ENCODE measurements at places on chromosomes 11 and 22.
A peak's percentile ranks its signal among the peaks of the same experiment; 100 is the strongest.

DNA sequence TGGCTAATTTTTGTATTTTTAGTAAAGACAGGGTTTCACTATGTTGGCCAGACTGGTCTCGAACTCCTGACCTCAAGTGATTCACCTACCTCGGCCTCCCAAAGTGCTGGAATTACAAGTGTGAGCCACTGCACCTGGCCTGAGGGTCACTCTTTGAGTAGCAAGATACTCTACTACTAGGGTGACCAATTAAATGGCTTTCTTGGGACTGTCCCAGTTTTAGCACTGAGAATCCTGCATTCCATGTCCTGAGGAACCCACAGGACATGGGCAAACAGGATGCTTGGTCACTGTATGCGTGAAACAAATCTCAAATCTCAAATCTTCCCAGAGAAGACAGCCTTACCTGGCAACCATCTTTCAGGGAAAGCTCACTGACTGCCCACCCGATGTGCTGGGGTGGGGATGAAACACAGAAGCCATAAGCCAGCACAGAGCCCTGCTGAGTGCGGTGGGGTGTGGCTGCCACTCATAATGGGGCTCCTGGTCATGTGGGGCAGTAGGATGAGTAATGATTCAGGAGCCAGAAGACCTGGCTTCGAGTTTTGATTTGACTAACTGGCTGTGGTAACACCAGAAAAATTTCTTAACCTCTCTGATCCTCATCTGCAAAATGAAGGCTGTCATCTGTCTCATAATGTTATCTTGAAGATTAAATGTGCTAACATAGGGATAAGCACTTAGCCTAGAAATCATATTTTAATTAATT is 11.5 kb downstream of the CLMP start:
- no peak overlapping the region for H3K27ac ChIP-seq
- DNase-seq: no peak
- no peaks in the 10 kb centered on the region for H3K4me1 ChIP-seq

- H3K4me3 ChIP-seq: no peak overlapping the region
- H3K27ac ChIP-seq: no peak overlapping the region
- no peak for DNase-seq
- H3K36me3 ChIP-seq: no peaks in the 10 kb centered on the region
- H3K27me3 ChIP-seq: no peaks in the 10 kb centered on the region
Measured at GRCh38 chr11:77302752-77303151, 1.3 kb upstream of the GDPD4 start.

GRCh38 chr11:8683115-8683807 is 669 bp downstream of the RPL27A start:
- peak overlapping the region; percentile 93 for H3K4me3 ChIP-seq
- H3K27me3 ChIP-seq: no peaks in the 10 kb centered on the region
- DNase-seq: no peak
- H3K36me3 ChIP-seq: peaks cover 42% of the 10 kb centered on the region

- H3K4me3 ChIP-seq: no peak overlapping the region
- no peak for DNase-seq
- H3K36me3 ChIP-seq: no peaks in the 10 kb centered on the region
- H3K4me1 ChIP-seq: peaks cover 12% of the 10 kb centered on the region
Measured at GRCh38 chr11:128599729-128600128, 12.4 kb upstream of the ETS1 start.

DNA sequence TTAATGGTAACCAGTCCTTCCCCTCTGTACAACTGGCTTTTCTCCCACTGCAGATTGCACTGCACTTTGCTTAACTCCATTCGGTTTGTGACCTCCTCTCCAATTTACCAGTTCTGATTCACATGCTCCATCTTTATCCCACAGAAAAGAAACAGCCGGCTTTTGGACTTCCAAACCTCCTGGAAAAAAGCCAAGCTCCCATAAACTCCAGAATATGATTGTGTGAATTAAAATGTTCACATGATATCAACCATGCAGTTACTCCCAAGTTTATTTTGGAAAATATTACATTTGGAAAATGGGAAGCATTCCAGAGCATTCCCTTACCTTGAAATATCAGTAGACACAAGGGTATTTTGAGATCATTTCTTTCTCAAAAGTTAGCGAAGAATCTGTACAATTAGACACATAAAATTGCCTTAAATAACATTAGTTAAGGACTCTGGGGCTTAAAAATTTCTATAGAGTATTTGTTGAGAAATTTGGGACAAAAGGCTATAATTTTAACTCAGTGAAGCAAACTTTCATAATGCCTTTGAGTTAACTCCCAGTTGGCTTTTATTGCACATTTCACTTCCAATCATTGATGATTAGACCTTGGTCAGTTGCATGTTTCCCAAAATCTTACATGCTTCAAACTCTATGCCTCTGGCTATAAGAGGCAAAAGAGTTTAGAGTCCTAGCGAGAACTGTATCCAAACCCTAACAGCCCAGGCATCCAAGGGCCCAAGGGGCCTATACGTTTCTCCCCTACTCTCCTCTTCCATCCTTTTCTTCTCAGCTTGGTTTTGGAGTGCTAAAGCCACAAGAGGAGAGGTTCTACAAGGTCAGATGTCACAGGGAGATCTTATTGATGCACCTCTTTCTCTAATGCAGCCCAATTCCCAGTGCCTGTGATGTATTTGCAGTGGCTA is 23.6 kb upstream of the TMEM135 start:
- H3K27ac ChIP-seq: no peak overlapping the region
- no peaks in the 10 kb centered on the region for H3K4me1 ChIP-seq
- no peaks in the 10 kb centered on the region for H3K36me3 ChIP-seq
- H3K4me3 ChIP-seq: no peak overlapping the region
- no peaks in the 10 kb centered on the region for H3K27me3 ChIP-seq

- H3K27ac ChIP-seq: no peak overlapping the region
- H3K4me3 ChIP-seq: no peak overlapping the region
- H3K36me3 ChIP-seq: no peaks in the 10 kb centered on the region
- no peak for DNase-seq
- no peaks in the 10 kb centered on the region for H3K27me3 ChIP-seq
Measured at GRCh38 chr22:41768430-41768829, 32.0 kb upstream of the CCDC134 start.

GRCh38 chr22:37496651-37497050 is 10.5 kb upstream of the MFNG start:
- H3K27ac ChIP-seq: no peak overlapping the region
- DNase-seq: no peak
- H3K4me3 ChIP-seq: no peak overlapping the region
- no peaks in the 10 kb centered on the region for H3K27me3 ChIP-seq
- H3K4me1 ChIP-seq: peaks cover 37% of the 10 kb centered on the region

DNA sequence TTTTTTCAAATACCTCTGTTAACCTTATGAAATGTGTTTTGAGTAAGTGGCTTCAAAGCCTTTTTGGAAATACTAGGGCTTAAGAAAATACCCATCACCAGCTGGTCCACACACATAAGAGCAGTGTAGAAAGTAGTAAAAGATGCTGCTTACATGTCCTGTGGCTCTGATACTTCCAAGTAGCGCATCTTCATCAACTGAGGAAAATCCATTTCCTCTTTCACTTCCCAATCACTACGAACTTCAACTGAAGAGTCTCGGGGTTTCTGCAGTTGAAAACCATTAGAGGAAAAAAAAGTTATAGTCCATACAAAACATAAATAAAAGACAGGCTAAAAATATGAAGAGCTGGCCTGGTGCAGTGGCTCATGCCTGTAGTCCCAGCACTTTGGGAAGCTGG is 8.5 kb downstream of the EIF3D start:
- DNase-seq: no peak
- no peaks in the 10 kb centered on the region for H3K4me1 ChIP-seq
- H3K36me3 ChIP-seq: peaks cover 99% of the 10 kb centered on the region
- H3K4me3 ChIP-seq: no peak overlapping the region

GRCh38 chr11:90288212-90288821 is 65.5 kb upstream of the CHORDC1 start:
- no peak overlapping the region for H3K4me3 ChIP-seq
- H3K36me3 ChIP-seq: no peaks in the 10 kb centered on the region
- no peaks in the 10 kb centered on the region for H3K4me1 ChIP-seq
- DNase-seq: no peak
- H3K27me3 ChIP-seq: no peaks in the 10 kb centered on the region
- H3K27ac ChIP-seq: no peak overlapping the region

DNA sequence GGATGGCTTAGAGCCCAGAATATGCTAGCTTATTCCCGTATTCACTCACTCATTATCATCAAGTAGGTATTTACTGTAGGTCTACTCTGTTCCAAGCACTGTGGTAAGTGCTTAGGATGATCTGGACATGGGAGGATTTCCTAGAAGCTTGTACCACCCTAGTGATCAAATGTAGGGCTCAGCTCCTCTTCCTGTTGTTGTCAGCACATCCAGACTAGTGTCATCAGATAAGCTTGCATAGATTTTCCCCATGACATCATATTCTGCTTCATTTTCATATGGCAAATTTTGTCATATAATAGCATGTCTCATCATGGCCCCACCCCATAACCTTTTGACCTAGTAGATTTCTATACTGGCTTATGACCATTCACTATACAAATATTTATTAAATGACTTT is 19.3 kb upstream of the NUCB2 start:
- no peaks in the 10 kb centered on the region for H3K4me1 ChIP-seq
- no peaks in the 10 kb centered on the region for H3K27me3 ChIP-seq
- DNase-seq: no peak
- no peak overlapping the region for H3K4me3 ChIP-seq
- H3K36me3 ChIP-seq: no peaks in the 10 kb centered on the region
- H3K27ac ChIP-seq: no peak overlapping the region

DNA sequence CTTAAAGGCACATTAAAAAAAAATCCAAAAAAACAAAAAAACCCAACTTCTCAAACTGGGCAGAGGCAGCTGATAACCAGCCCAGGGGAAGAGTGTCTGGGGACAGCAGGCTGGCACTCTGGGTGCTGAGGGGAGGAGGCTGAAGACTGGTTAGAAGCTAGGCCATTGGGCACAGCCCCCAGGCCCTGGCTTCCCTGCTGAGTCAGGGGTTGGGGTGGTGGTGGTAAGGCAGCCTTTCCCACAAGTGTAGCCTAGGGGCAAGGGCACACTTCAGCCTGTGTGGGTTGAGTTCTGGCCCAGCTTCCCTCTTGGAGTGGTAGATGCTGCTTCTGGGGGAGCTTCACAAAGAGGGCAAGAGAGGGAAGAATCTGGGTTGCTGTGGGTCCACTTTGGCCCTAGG is 16.3 kb upstream of the ARFGAP3 start:
- no peaks in the 10 kb centered on the region for H3K27me3 ChIP-seq
- H3K27ac ChIP-seq: no peak overlapping the region
- no peak overlapping the region for H3K4me3 ChIP-seq
- peaks cover 58% of the 10 kb centered on the region for H3K36me3 ChIP-seq
- no peak for DNase-seq

GRCh38 chr11:102111011-102111786 is 952 bp downstream of the YAP1 start:
- H3K27ac ChIP-seq: no peak overlapping the region
- peak; percentile 29 for DNase-seq
- H3K4me3 ChIP-seq: peak overlapping the region; percentile 57
- H3K36me3 ChIP-seq: no peaks in the 10 kb centered on the region
- H3K4me1 ChIP-seq: peaks cover 15% of the 10 kb centered on the region
- H3K27me3 ChIP-seq: peaks cover 20% of the 10 kb centered on the region

DNA sequence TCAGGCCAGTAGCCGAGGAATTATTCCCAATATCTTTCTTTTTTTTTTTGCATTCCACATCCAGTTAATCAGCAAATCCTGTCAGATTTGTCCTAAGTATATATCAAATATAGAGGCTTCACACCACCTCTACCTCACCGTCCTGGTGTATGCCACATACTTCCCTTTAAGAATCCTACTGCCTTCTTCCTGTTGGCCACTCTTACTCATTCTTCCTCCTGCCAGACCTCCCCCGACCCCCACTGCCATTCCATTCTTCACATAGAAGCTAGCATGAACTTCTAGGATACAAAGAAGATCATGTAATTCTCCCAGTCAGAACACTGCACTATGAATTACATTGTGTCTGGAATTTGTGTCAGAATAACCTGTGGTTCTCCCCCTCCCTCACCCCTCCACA is 89.5 kb downstream of the TRIM44 start:
- no peak for DNase-seq
- H3K36me3 ChIP-seq: no peaks in the 10 kb centered on the region
- no peaks in the 10 kb centered on the region for H3K27me3 ChIP-seq
- H3K4me1 ChIP-seq: no peaks in the 10 kb centered on the region

DNA sequence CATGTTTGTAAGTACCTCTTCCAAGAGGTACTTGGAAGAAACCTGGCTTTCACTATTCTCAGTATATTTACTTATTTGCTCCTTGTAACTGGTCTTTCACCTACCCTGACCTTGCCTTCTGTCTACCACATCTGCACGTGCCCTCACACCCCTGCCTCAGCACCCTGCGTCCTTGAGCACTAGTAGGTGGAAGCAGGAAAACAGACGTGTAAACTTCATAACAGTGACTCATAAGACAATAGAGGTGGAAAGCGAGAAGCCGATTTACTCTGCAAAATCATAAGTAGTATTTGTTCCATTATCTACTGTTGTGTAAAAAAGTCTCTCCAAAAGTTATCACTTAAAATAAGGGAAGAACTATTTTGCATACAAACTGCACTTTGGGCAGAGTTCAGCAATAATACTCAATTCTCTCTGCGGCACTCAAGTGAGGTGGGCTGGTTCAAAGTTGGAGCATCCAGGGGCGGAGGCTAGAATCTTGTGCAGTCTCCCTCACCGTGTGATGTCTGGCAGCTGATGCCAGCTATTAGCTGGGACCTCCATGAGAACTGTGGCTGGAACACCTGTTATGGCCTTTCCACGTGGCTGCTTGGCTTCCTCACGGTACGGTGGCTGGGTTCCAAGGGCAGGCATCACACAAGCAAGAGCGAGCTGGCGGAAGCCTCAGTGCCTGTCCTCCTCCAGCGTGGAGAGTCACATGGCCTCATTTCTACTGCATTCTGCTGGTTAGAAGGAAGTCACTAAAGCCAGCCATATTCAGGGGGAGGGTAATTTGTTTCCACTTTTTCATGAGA is 30.4 kb downstream of the PACS1 start:
- peak overlapping the region; percentile 79 for H3K27ac ChIP-seq
- H3K36me3 ChIP-seq: peaks cover 7% of the 10 kb centered on the region
- no peaks in the 10 kb centered on the region for H3K27me3 ChIP-seq

GRCh38 chr11:33027233-33027632 is 11.6 kb downstream of the DEPDC7 start:
- H3K27ac ChIP-seq: no peak overlapping the region
- DNase-seq: no peak
- no peaks in the 10 kb centered on the region for H3K27me3 ChIP-seq

DNA sequence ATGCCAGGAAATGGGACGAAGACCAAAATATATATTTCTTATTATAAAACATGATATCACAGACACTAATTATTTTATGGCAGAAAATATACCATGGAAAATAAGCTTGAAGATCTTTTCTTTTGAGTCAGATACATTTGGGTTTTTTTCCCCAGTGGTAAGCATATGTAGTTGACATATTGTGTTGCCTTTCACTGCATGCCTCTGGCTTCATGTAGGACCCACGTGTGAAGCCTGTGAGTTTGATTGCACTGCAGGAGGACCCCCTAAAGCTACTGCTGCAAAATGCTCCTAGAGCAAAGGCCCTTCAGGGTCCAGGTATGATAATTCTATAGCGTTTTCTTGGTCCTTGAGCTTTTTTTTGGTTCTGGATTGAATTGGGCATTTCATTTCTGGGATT is 190.7 kb upstream of the KIRREL3 start:
- no peaks in the 10 kb centered on the region for H3K4me1 ChIP-seq
- H3K4me3 ChIP-seq: no peak overlapping the region
- H3K36me3 ChIP-seq: no peaks in the 10 kb centered on the region
- no peaks in the 10 kb centered on the region for H3K27me3 ChIP-seq
- H3K27ac ChIP-seq: no peak overlapping the region

Measured in CD4-positive, alpha-beta T cell (primary cell).